Adrenal gland (tissue), 19 donors: ENCODE measurements at places on chromosomes 1 and 21. TPM values are rescaled to one million over a fixed set of nuclear protein-coding genes. Genes with fewer than 3 reads are reported as not detected.

DNA sequence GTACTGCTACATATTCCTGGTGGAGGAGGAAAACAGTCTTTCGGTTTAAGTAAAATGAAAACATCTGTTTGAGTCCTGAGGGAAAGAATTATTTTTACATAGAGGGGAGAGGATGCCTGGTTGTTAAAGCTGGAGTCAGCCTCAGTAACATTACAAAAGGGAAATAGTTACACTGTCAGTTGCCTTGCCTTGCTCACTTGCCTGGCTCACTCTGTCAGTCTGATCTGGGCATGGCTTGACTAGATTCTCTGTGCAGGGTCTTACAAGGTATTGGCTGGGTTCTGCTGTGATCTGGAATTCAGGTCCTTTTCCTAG is 8.4 kb upstream of the UBE2U start:
- H3K27me3 ChIP-seq = no peaks in the 10 kb centered on the region
- H3K4me3 ChIP-seq = no peak overlapping the region
- no peaks in the 10 kb centered on the region for H3K36me3 ChIP-seq
- DNase-seq = no peak

DNA sequence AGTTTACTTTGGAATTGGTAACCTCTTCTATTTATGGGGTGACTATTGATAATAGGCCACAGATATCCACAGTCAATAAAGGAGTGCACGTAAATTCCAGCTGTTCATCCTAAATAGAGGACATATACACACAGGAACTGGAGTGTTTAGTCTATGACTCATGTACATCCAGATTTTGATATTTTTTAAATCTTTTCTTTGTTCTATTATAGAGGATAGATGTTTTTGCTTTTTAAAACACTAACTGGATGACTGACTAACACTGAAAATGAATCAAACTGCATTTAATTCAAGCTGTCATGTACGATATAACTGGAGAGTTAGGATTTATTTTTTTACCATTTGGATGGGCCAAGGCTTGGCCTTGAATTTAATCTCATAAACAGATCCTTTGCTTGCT is 45.9 kb downstream of the RGL1 start:
- no peaks in the 10 kb centered on the region for H3K27me3 ChIP-seq
- peaks cover 42% of the 10 kb centered on the region for H3K4me1 ChIP-seq
- no peaks in the 10 kb centered on the region for H3K36me3 ChIP-seq

DNA sequence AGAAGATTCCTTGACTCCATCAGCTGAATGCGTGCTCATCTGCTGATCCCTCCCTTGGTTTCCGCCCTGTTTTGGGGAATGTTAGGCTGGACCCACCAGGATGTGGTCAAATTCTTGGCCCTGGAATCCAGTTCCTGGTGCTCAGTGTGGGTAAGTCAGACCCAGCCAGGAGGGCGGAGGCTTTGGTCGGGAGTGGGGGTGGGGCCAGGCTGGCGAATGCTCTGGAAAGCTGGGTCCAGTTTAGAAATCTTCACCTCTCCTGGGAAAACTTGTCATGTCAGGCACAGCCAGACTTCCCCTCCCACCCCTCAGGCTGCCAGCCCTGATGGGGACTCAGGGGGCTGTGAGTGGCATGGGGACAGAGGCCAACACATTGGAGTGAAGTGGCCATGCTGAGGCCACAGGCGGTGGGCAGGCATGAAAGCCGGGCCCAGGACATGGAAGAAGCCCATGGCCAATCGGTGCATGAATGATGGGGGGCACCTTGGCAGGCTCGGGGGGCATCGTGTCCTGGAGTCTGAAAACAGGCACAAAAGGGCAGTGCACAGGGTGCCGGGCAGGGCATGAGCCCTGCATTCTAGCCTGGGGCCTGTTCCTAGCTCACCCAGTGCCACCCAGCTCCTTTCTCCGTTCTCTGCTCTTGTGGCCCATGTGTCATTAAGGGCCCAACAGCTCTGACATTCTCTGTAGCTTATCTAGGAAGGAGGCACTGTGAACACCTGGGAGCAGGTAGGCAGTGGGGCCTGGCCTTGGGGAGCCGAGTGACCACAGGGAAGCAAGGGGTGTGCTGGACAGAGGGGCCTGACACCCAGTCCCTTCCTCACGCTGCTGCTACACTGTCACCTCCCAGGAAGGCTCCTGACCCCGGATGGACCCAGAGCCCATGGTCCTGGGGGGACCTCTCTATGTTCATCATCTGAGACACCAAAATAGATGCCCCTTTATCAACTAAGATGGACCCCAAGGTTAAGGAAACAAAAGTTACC is 14.6 kb upstream of the PADI1 start:
- H3K4me1 ChIP-seq = no peaks in the 10 kb centered on the region
- no peak overlapping the region for H3K4me3 ChIP-seq
- no peak for DNase-seq
- H3K27ac ChIP-seq = no peak overlapping the region

DNA sequence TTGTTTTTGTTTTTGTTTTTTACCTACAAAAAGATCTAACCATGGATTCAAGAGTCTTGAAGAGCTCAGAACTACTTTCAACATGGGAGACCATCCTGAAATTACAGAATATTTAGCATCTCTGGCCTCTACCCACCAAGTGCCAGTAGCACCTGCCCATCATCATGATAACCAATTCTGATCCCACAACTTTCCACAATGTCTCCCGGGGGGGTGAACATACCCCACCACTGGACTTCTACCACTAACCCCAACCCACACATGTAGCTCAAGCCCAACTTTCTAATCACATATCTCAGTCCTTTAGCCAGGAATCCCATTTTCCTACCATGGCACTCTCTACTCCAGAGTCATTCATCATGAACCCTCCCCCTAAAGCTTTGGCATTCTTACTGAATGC is 15.7 kb upstream of the IFNAR2 start:
- H3K4me1 ChIP-seq = peaks cover 11% of the 10 kb centered on the region
- DNase-seq = no peak
- no peaks in the 10 kb centered on the region for H3K36me3 ChIP-seq
- no peak overlapping the region for H3K4me3 ChIP-seq
- no peak overlapping the region for H3K27ac ChIP-seq

The WNT9A gene
- total RNA-seq = 0.42 TPM

The MYOM3 gene
- total RNA-seq = 0.16 TPM
